Right lung (tissue), 10 donors: ENCODE measurements at places on chromosomes 4 and X. TPM values are rescaled to one million over a fixed set of nuclear protein-coding genes. Genes with fewer than 3 reads are reported as not detected.

The TMEM150C gene
- polyA plus RNA-seq, result 14.7 TPM

The HTN1 gene
- polyA plus RNA-seq, result not detected

The ERCC6L gene
- polyA plus RNA-seq, result 7.9 TPM

The TMPRSS11A gene
- 0.04 TPM for polyA plus RNA-seq

The PQBP1 gene
- polyA plus RNA-seq, result 96.9 TPM

The PNMA5 gene
- not detected for polyA plus RNA-seq

The SPP1 gene
- 249 TPM for polyA plus RNA-seq

DNA sequence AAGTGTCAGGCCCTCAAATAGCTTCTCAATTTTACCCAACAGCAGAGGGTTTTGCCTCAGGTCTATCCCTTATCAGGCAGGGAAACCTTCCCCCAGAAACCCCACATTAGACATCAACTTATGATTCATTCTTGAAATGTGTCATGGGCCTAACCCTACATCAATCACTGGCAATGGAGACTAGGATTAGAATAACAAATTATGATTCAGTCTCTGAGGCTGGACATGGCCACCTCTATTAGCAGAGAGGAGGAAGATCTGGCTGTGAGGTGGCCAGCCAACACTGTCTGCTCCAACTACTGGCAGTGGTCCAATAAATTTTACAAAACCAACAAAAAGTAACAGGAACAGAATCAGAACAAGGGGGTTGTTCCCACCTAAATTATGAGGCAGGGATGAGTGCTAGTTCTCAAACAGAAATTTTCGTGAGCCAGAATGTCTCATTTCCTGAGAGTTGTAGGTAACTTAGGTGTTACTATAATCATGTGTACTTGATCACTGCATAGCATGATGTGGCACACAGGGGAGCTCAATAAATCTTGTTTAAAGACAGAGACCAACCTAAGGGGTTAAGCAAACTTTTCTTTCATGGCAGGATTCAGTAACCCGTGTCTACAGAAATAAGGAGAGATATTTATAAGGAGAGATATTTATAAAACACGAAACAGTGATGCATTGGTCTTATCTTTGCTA, 126.8 kb downstream of the NFKB1 start:
- DNase-seq, result no peak

GRCh38 chrX:8201896-8202331, 30.8 kb upstream of the VCX2 start:
- no peak for DNase-seq

DNA sequence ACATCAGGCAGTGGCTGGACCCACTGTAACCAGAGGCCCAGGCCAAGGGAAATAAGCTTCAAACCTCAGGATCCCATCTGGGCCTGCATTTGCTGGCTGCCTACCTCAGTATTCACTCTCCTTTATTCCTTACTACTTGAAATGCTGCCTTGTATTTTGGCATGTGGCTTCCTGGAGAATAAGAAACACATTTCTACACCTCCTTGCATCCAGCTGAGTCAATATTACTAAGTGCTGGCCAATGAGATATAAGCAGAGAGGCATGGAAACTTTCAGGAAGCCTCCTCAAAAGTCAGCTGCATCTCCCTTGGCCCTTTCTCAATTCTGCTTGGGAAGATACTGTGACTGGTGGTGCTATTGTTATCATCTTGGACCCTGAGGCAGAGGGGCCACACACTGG, 59.8 kb upstream of the RELL1 start:
- no peak for DNase-seq

DNA sequence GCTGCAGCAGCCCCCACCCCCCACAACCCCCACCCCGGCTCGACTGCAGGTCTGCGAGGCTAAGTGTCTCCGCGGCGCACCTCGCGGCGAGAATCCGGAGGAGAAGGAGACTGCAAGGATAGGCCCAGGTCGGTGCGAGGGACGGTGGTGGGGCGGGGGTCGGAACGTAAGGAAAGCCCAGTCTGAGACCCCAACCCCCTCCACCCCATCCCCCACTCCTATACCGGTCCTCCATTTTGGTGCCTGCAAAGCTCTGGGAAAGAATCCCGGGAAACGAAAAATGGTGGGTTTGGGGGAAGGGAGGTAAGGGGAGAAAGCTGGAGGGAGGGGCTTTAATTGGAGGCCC, 614 bp downstream of the BEX3 start:
- peak; percentile 30 for DNase-seq

- DNase-seq, result no peak
These were observed 278.6 kb upstream of the DIPK2B start for GRCh38 chrX:45479196-45479834.

- no peak for DNase-seq
These were observed 1.6 kb upstream of the CCDC149 start for GRCh38 chr4:24914460-24914859.

DNA sequence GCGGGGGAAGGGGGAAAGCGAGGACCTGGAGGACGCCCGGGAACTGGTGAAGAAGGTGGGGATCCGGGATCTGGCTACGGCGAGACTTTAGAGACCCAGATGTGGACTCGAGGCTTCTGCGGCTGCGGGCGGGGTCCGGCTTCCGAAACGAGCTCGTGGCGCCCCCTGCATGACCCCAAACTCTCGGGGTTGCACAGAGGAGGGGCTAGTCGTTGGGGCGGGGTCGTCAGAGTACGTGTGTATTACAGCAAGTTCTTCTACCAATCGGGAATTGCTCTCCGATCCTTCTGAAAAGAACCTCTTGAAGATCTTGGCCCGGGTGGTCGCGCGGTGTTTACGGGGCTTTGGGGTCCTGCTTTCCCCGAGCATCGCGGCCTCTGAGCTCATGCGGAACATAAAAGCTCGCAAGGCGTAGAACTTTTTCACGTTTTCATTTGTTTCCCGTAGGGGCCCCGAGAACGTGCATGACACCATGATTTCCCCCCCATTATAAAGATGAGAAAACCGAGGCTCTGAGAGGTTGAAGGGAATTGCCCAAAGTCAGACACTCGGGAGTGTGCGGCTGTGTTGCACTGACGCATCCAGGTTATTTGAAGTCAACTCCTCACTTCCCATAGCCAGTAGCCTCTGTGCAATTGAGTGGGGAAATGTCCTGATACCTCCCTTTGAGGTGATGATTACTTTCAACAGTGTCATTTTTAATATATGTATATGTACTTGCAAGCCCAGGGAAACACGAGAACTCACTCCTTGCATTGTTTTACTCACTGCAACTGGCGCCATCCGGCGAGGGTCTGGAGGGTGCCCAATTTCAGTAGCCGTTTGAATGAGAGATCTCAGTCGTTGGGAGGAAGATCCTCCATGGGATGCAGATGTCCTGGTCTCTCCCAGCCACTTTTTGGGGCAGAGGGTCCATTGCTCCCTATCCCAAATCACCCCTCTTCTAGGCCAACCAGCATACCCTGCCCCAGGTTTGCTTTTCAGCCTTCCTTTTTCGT, at the start of gene BEND4:
TSS of gene BEND4 (minus strand) at position 149 of the 998 bp plus-strand sequence. CDS start 512 bp downstream, outside the sequence.
- DNase-seq, result no peak

- no peak for DNase-seq
These were observed 61.7 kb upstream of the CAMK2D start for GRCh38 chr4:113823291-113823659.
